ENCODE measurements at places on chromosomes 7 and 10.
A peak's percentile ranks its signal among the peaks of the same experiment; 100 is the strongest.

DNA sequence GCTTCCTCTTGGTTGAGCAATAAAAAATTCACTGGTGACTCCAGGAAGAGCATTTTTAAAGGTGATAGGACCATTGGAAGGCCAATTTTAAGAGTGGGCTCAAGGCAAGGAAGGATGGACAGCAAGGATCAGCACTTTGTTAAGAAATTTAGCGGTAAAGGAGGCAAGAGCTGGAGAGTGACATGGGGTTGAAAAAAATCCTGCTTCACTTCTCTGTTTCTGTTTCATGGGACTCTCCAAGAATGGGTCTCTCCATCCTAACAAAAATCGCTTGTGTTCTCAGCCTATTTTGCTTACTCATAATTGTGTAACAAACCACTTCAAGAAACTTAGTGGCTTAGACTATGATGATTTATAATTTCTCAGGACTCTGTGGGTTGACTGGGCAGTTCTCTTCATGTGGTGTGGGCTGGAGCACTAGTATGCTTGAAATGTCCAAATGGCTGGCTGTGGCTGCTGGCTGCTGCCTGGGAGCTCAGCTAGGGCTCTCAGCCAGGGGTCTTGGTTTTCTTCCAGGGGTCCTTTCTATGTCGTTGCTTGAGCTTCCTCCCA lies 59.8 kb upstream of the ZNRF2 start:
- peak; percentile 96 for DNase-seq

- peak; percentile 48 for DNase-seq
Observed at GRCh38 chr10:43114743-43115611, 23.3 kb upstream of the CSGALNACT2 start.

DNA sequence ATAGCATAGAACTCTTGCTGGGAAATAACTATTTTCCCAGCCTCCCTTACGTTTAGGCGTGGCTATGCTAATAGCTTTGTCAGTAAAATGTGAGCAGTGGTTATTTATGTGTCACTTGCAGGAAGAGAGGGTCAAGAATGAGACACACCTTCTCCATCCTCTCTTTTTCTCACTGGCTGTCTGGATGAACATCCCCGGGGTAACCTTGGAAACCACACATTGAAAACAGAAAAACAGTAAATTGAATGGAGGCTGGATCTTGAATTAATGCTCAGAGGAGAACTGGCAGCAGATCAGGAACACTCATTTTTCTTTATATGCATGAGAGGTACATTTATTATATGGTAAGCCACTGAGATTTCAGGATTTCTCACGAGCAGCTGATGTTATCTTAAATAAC lies 127.6 kb downstream of the DNAJB9 start:
- no peak for DNase-seq

- no peak for DNase-seq
Observed at GRCh38 chr10:132836248-132836831, 50.4 kb upstream of the NKX6-2 start.

GRCh38 chr10:107546284-107546683 lies 381.8 kb upstream of the SORCS1 start:
- no peak for DNase-seq

DNA sequence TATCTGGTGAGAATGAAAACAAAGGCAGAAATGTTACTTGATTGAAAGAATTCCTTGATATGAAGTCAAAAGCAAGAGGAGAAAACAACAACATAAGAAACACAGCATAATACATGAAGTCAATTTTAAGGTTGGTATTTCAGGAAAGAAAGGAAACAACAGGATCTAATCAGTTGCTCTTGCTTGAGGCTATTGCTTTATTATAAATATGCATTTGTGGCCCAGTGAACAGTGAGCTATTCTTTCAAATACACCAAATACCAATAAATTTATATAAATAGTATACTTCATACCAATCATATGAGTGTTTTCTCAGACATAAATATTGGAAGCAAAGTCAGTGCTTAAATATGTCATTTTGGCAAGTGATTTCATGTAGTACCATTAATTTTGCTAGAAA lies 806.6 kb downstream of the NXPH1 start:
- DNase-seq, result no peak

DNA sequence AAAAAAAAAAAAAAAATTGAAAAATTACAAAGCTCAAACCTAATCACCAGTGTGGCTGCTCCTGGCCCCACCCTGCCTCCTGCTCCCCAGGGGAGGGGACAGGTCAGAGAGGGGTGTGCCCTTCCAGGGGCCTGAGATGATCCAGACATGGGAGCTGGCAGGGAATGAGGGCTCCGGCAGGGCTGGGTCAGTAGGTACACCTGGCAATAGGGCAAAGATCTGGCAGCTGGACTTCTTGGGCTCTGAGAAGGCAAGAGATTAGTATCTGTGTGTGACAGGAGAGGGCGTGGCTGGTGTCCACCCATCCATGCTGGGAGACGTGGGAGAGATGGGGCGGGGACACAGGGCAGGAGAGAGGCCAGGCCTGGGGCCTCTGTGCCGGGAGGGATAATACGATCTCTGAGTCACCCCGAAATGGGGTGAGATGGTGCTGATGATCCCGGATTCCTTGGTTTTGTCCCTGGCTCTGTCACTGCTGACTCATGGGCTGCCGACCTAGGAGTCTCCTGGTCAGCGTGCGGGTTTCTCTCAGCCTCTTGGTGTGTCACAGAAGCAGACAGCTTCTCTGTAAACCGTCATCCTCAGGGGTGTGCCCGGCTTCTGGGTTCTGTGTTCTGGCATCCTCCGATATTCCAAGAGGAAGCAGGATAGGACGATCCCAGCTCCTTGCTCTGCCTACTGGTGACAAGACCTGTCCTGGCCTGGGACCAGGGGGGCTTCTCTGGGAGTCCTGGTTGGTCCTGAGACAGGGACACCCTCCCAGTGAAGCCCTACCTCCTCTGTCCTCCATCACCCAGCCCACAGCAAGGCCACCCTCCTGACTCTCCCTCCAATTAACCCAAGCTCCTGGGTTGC lies 8.2 kb upstream of the CLDN4 start:
- no peak for DNase-seq

DNA sequence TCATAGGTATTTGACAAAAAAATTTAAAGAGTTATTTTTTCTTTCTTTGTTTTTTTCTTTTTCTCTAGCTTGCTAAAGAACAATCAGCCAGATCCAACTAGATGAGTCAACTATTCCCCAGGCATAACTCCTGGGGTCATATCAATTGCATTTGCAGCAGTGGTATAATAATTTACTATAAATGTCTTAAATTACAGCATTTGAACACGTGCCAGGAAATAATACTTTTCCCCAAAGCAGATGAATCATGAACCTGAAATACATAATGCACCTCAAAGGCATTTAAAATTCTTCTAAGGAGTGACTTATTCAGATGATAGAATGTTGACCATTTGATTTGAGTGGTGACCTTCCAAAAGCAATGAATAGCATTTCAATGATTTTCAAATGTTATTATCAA lies 190.1 kb downstream of the LRRTM3 start:
- no peak for DNase-seq

GRCh38 chr7:142477079-142477651 lies 219.3 kb upstream of the PRSS58 start:
- no peak for DNase-seq

- no peak for DNase-seq
Observed at GRCh38 chr7:105794741-105795729, 81.4 kb downstream of the ATXN7L1 start.

DNA sequence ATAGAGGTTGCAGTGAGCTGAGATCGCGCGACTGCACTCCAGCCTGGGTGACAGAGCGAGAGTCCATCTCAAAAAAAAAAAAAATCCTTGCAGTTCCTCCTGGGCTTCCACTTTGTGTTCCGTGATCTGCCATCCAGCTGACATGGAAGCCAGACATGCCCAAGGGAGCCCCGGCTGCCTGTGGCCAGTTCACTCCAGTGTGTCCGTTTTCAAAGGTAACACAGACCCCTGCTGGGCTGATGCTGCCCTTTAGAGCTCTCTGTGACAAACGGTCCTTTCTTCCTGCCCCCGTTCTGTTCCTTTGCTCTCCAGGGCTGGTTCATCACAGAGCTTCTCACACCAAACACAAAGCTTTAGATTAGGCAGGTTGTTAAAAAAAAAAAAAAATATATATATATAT lies 130.8 kb downstream of the CUL2 start:
- no peak for DNase-seq

DNA sequence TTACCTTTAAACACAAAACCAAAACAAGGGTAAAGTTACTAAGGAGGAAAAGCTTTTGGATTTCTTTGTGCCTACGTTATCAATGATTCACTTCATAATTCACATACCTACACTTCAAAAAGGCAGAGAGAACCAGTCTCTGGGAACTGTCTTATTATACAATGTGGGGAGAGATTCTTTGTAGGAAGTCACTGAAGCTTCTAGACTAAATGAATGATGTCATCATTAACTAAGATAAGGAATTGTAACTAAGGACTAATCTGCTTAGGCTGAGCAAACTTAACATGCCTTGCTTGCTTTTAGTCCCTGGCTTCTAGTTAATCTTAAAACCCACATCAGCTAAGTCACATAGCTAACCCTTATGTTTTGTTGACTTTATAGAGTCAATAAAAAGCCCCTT lies 771.2 kb downstream of the NXPH1 start:
- DNase-seq, result no peak

DNA sequence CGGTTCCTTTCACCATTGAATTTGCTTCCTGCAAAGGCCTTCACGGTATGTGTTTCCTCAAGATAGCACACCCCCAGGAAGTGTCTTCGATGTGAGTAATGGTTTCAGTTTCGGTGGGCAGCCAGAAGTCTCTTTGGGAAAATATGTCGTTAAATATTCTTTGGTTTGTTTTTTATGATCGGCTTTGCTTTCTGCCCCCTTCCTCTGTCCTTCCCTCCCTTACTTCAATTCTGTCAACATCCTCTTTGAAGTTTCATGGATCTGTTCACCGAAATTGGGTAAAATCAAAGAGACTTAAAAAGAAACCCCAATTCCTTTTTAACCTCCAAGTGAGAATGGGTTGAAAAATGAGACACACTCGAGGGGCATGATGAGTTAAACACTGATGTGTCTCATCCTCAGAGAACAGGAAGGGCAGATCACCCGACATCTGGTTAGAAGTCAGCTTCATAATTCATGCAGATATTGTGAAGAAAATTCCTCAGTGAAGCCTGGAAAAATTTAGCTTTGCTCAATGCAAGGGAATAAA lies 170.8 kb upstream of the HABP2 start:
- peak; percentile 70 for DNase-seq

DNA sequence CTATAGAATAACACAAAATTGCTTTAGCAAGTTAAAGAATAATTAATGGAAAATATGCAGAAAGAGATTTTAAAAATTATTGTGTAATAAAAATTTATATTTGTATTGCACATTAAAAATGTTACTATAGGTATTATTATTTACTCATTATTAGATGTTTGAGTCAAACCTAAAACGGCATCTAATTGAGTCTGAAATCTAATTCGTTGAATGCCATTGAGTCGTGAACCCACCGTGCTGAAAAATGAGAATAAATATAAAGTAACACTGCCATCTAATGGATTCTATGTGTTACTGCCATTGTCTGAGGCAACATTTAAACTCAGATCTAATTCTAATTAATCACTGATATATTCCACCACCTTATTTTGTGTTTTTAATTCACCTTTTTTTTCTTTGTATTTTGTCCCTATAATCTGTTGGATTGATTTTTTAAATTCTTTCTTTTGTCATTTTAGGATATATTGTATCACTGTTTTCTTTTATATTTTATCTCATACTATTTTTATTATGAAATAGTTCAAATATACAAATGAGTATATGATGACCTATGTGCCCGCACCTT lies 62.2 kb downstream of the SAMD9 start:
- DNase-seq, result peak; percentile 26

GRCh38 chr7:149300620-149301285 lies 38.8 kb downstream of the ZNF783 start:
- DNase-seq, result no peak

DNA sequence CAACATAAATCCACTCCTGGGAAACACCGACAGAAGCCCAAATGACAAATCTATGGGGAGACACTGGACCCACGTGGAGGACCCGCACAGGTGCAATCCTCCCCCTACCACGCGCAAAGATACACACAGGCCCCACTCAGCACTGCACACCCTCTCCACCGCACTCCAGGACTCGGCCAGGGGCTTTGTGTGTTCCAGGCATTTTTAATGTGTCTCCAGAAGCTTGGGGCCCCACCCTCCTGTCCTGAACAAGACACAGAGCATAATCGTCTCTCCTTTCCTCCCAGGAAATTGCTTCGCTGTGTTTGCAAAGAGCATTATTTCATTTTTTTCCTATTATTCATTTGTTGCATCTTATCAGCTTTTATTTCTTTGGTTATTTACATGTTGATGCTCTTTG lies 82.8 kb downstream of the GLI3 start:
- no peak for DNase-seq

GRCh38 chr10:62856021-62856420 lies 39.9 kb upstream of the EGR2 start:
- no peak for DNase-seq

DNA sequence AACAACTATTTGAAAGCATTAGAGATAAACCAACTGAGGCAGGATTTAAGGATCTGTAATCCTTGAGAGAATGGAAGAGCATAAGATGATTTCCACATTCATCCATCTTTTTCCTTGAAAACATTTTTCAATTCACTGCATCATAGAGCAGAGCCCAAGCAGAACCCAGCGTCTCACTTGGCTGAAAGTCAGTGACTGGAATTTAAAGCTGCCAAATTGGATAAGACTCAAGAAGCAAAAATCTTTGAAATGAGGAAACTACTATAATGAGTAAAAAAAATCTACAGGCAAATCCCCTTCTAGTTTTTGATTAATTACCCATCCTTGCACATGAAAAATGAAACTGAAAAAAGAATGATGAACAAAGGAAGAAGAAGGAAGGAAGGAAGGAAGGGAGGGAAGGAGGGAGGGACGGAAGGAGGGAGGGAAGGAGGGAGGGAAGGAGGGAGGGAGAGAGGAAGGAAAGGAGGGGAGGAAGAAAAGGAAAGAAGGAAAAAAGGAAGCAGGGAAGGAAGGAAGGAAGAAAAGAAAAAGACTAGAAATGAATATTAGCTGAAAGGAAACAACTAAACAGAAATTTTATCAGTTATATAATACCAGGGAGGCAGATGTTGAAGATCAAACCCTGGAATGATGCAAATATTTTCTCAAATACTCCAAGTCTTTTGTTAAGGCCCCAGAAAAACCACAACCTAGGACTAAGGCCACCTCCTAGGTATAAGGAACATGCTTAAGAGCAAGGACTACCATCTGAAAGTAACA lies 336.3 kb upstream of the MAGI2 start:
- no peak for DNase-seq

DNA sequence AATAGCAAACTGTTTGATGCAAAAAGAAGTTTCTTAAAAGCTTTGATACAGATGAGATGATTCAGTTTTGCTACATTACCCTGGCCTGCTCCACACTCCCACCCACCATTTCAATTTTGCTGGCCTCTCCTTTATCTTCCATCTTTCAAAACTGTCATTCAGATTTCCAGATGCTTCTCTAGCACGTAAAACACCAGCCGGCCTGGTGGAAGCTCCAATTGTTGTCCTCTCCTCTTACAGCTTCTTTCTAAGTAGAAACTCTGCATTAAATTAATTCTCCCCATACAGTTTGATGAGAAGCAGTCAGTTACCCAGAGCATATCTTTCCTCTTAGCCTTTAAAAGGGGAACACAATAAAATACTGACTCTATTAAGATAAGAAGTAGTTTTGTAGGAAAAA lies 34.3 kb upstream of the ELMO1 start:
- no peak for DNase-seq
